ENCODE measurements at places on chromosomes 3 and 15.

GRCh38 chr3:69791919-69792399, 52.7 kb downstream of the MITF start:
- DNase-seq, result no peak

DNA sequence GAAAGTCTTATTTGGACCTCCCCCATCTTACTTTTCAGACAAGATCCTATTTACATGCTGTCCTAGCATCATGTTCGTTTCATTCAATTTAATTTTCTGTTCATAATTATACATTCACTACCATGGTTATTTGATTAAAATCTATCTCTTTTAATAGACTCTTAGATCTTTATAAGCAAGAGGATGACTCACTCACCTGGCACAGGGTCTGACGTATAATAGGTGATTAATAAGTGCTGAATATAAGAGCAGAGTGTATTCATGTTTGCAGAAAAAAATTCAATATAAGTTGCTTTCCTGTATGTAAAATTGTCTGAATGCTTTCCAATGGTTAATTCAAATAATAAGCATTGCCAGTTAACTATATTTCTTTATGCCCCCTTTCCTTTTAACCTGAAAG, 165.5 kb upstream of the CBLB start:
- no peak for DNase-seq

DNA sequence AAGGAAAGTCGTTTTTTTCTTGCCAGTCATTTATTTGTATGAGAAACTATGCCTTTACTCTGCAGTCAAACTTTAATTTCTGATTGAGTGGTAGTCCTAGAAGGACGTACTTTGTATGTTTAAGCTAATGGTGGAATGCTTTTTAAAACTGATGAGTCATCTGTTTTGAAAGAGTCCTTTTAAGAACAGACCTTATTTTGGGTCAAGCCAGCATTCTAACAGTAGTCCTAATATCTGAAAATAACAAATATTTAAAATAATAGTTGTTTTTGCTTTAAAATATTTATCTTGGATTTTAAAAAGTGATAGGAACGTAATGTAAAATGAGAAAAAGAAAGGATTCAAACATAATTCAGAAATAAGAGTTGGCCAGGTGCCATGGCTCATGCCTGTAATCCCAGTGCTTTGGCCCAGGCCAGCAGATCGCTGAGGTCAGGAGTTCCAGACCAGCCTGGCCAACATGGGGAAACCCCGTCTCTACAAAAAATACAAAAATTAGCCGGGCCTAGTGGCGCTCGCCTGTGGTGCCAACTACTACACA, 1.3 kb upstream of the LRRC58 start:
- no peak for DNase-seq

- DNase-seq, result no peak
Measured at GRCh38 chr15:96268442-96269204, 61.9 kb upstream of the NR2F2 start.

DNA sequence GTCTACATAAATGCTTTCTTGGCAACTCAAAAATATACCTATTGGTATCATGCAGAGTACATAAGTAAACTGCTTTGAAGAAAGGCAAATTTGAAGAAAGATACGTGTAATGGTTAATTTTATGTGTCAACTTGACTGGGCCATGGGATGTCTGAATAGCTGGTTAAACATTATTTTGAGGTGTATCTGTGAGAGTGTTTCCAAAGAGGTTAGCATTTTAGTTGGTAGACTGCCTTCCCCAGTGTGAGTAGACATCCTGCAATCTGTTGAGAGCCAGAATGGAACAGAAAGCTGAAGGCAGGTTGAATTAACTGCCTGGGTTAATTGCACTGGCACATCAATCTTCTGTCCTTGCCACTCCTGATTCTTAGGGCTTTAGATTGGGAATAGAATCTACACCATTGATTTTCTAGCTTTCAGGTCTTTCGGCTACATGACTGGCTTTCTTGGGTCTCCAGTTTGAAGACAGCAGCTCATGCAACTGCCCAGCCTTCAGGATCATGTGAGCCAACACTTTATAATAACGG, 98.3 kb downstream of the CMSS1 start:
- no peak for DNase-seq

DNA sequence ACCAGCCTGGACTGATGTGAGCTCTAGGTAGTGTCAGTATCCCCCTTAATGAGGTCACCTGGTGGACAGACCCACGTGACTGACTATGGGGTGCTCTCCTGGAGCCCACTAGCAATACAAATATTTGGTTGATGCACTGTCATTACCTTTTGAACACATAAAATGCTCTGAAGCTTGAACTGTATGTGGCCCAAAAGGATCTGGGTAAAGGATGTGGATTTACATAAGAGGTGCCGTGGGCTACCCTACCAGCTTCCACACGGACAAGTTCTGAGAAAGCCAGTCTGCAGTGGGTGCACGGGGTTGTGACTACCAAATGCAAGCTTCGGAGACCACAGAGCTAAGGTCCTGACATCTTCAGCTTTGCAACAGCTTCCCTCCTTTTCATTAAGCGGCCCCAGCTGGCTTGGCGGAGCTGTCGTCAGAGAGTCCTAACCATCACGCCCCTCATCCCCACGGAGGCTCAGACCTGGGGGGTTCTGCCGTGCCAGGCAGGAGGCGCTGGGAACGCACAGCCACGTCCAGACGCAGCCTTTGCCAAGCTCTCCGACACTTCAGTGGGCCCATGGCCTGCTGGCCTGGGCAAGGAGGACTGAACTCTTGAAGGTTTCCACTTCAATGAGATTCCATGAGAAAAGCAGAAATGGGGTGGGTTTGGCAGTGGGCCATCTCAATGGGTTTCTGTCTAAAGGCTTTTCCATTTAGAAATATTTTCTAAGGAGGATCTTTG, 228.3 kb downstream of the ADAMTS17 start:
- DNase-seq, result no peak

- no peak for DNase-seq
Measured at GRCh38 chr15:71472566-71472965, 337.8 kb upstream of the NR2E3 start.

DNA sequence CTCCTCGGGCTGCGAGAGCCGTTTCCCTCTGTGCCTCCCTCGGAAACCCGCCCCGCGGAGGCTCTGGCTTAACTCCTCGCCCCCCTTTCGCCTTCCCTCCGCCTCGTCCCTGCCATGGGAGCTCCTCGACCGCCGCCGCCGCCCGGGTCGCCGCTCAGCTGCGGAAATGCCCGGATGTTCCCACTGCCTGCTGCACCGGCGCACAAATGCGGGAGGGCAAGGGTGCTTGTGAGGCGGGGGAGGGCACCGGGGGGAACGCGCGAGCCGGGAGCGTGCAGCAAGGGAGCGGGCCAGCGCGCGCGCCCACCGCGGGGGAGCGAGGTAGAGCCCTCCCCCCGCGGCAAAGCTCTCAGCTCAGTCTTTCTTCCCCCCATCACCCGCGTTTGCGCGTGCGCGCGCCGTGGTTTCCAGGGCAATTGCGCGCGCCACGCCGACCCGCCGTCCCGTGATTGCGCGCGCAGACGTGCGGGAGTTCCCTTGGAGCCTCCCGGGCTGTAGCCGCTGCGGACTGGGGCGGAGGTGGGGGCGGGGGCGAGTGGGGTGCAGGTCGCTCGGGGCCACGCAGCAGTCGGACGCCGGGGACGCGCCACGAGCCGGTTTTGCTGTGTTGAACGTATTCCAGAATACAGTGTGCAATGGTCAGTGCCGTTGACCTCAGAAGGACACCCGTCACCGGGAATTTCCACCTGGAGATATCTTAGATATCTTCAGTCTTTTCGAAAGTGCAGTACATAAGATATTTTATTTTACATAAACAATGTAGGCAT, at the start of gene DMXL2:
Gene DMXL2, minus strand, starts transcription at position 168 of the 767 bp plus-strand sequence. CDS start 226 bp downstream, outside the sequence.
- DNase-seq, result peak; percentile 65

DNA sequence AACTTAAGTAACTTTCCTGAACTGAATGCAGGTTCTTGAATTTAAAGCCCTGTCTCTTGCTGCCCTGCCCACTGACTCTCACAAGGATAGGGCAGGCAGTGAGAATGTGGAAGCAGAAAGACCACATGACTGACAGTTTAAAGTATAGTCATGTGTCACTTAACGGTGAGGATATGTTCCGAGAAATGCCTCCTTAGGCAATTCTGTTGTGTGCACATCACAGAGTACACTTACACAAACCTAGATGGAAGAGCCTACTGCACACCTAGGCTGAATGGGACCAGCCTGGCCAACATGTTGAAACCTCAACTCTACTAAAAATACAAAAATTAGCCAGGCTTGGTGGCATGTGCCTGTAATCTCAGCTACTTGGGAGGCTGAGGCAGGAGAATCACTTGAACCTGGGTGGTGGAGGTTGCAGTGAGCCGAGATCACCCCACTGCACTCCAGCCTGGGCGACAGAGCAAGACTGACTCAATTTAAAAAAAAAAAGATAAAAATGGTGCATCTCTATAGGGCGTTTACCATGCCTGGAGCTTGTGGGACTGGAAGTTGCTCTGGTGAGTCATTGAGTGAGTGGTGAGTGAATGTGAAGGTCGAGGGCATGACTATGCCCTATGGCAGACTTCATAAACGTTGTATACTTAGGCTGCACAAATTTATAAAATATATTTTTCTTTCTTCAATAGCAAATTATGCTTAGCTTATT, 18.9 kb upstream of the COPG1 start:
- DNase-seq, result no peak

GRCh38 chr3:188229177-188229576, 75.2 kb downstream of the LPP start:
- no peak for DNase-seq

DNA sequence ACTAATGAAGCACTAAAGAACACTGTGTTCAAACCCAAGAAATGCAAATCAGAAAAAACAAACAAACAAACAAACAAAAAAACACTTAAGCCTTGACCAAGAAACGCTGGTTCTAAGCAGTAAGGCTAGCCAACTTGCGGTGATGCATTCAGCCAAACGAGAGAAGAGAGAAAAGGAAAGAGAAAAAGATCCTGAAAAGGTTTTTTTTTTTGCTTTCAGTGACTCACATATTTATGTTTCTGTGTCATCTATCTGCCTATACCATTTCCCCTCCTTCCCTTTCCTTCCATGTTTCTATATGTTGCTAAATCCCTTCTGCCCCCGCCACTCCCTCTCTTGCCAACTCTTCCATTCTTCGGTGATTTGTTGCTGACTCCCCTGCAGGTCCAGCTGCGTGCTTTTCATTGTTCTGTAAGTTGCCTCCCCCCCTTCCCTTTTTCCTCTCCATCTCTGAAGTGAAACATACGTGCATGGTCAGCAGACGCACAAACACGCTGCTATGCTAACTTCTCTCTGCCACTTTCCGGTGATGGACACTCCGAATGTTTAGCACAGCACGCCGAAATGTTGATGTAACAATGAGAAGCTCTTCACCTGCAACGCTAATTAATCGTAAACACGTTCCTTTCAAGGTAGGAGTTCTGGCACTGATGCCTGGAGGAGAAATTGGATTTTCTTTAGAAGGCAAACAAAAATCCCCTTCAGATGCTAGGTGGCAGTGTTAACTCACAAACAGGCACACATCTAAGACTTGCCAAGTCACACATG, 154.4 kb downstream of the TUSC7 start:
- peak; percentile 6 for DNase-seq

DNA sequence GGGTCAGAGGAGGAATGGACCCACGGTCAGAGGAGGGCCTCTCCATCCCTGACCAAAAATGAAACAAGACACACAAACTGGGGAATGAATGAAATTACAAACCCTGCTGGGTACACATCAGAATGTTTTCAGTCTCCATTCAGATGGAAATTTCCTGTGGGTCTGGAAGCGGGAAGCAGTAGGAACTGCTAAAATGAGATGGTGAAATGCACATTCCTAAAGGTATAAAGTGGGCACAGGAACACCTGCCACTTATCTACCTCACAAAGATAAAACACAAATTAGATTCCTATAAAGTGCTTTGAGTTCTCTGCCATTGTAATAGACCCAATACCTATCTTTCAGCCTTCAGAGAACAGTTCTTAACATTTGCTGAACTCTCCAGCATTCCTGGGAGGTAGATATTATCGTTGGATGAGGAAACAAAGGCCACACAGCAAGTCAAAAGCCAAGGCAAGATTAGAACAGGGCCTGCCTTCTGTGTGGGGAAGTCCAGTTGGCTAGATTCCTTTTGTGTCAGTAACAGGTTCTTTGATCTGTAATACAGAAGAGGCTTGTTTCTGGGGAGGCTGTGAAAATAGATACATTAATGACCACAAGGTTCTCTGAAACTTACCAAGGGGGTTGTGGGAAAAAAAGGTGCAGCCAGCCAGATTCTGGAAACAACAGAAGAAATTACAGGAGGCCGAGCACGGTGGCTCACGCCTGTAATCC, 98.4 kb downstream of the IGF2BP2 start:
- no peak for DNase-seq

DNA sequence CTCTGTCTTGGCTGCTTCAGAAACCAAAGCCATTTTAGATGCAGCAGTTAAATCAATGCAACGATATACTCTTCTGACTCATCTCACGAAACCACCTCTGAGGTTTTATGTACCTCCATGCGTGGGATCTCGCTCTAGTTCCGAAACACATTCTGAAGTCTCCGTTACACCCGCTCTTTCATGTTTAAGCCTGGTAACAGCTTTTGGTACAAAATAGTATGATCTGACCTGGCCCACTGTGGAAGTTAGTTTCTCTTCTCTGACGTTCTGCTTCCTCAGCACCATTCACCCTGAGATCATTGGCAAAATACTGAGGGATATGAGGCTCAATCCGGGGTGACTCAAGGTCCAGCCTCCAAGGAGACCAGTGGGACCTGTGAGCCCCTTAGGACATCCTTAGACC, 121.9 kb downstream of the TMEM266 start:
- DNase-seq, result no peak

- DNase-seq, result no peak
Measured at GRCh38 chr15:48632651-48633050, 12.9 kb downstream of the FBN1 start.

DNA sequence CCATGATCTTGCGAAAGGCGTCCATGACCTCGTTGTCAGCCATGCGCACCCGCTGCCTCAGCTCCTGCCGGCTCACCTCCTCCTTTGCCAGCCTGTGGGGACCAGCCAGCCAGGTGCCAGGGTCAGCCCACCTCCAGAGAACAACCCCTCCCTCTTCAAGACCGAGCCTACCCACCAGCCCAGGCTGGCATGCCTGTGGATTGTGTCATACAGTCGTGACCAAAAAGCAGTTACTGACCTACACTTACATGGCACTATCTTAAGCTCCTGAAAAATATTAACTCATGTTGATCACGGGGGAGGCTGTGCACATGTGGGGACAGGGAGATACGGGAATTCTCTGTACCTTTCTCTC, 10.7 kb upstream of the CAMK1 start:
- DNase-seq, result no peak

DNA sequence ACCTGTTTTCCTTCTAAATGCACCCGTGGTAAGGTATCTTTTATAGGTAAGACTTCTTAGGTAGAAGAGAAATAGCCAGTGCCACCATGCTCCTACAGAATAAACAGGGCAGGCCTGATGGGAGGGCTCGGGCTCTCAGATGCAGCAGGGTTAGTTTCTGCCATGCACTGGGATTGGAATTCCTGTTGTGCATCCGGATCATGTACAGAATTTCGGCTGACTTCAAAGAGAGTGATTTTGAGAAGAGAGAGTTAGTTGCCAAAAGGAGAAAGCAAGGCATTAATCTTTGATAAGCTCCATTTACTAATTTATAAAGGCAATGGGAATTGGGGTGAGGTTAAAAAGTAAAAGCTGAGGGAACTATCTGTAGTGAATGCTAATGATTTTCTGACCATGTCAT, 211.2 kb downstream of the WDR72 start:
- DNase-seq, result no peak
